ENCODE measurements at places on chromosomes 7 and 10. TPM values are rescaled to one million over a fixed set of nuclear protein-coding genes. Genes with fewer than 3 reads are reported as not detected.

The GPR26 gene
- not detected for polyA plus RNA-seq

The CUBN gene
- polyA plus RNA-seq: 260 TPM

The C10orf105 gene
- 0.15 TPM for polyA plus RNA-seq

The PRPS1L1 gene
- not detected for polyA plus RNA-seq

The GNAT3 gene
- polyA plus RNA-seq: not detected

The HMX3 gene
- polyA plus RNA-seq: not detected

The TUBB8 gene
- 0.55 TPM for polyA plus RNA-seq

The MEST gene
- polyA plus RNA-seq: 812 TPM

All from right renal pelvis (tissue), 4 donors.